IMR-90 (cell line): ENCODE measurements at places on chromosomes 6 and 20. TPM values are rescaled to one million over a fixed set of nuclear protein-coding genes. Genes with fewer than 3 reads are reported as not detected.
A peak's percentile ranks its signal among the peaks of the same experiment; 100 is the strongest.

SLC22A16 gene
- not detected in 2 replicates for total RNA-seq

POM121L2 gene
- total RNA-seq, result not detected in 2 replicates

SGK2 gene
- under 0.01 TPM in 1 of 2 replicates, not detected in the other for total RNA-seq

WFDC13 gene
- not detected in 2 replicates for total RNA-seq

LTB gene
- not detected in 2 replicates for total RNA-seq

SMPDL3A gene
- 9.7 and 9.9 TPM in 2 replicates for total RNA-seq

CENPQ gene
- 2.2 and 5.8 TPM in 2 replicates for total RNA-seq

GRCh38 chr20:43774754-43775153 is 48.0 kb upstream of the GTSF1L start:
- no peak for DNase-seq

DNA sequence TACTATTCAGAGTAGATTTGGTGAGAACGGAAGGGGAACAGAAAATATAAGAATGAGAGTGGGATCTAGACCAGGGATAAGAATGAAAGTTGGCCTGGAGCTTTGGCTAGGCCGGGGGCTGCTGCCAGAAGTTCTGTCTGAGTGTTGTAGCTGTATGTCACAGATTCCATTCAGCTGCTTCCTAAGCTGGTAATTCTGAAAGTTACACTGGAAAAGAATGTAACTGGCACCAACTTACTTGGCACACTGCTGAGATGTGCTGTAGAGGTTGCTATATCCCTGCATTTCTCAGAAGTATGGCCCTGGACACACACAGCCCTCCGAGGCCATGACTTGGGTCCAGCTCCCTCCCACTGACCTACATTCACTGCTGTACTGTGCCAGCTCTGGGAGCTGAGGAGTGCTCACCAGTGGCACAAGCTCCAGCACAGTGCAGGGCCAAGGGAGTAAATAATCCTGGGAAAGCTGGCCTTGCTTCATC is 25.8 kb upstream of the TMEM217 start:
- DNase-seq, result no peak

GRCh38 chr20:3093861-3094361 is 9.4 kb upstream of the AVP start:
- DNase-seq, result no peak

DNA sequence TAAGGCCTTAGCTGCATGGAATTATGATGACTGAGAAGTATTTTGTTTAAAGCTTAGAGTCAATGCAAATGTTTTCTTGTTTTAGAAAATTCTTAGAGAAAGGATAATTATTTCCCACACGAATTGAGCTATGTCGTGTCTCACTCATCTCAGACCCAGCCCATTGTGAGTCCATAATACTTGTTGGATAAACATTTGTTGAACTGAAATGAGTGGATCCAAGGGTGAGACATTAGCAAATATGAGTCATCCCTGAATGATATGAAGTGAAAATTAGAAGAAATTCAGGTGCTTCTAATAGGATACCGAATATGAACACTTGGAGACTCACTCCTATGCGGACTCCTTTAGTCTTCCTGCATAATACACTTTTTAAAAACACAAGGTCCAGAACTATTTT is 41.6 kb upstream of the ARMC2 start:
- DNase-seq, result peak; percentile 34

DNA sequence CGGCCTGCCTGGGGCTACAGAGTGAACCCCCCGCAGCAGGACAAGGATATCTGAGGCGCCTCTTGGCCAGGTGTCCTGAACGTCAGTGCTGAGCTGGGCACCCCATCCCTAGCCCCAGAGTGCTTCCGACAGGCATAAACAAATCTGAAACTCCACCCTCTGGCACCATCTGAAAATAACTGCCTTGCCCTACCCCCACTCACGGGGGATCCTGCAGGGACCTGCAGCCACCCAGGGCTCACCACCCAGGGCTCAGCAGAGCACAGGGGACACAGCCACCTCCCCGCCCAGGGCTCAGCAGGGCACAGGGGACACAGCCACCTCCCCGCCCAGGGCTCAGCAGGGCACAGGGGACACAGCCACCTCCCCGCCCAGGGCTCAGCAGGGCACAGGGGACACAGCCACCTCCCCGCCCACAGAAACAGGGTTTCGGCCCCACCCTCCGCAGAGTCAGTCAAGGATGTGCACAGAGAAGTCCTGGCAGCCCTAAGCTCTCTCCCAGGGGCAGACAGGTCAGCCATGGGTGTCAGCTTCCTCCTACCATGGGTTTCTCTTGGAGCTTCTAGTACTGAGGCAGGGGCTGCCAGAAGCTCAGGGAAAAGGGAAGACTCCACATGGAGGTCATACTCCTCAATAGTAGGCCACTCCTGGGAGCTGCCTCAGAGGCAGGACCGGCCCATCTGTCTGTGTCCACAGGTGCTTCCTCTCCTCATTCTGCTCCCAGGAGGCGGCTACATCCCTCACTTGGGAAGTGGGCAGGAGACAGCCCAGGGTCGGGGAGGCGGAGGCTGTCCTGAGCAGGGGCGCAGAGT is 4.6 kb downstream of the UCKL1 start:
- no peak for DNase-seq

GRCh38 chr20:16007962-16008361 is 565.3 kb downstream of the KIF16B start:
- DNase-seq, result no peak

DNA sequence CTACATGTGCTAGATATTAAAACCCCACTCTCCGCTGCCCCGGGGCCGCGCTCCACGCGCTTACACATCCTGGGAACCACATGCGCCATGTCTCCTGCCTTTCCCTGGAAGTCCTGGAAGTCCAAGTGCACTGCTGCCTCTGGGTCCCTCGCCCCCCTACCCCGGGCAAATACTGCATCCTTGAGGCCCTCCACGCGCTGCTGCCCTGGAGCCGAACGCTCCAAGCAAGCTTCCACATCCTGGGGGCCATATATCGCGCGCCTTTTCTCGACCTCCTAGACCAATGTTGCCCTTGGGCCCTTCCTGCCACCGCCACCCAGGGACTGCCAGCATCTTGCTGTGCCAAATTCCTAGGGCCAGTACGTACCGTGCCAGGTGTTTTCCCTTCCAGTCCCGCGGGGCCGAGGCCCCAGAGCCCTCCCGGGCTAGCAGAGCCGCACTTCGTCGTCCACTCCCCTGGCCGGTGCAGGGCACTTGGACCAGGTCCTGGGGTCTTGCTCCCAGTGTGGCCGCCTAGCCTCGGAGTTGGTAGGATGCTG is 779 bp upstream of the KCNG1 start:
- DNase-seq, result no peak

DNA sequence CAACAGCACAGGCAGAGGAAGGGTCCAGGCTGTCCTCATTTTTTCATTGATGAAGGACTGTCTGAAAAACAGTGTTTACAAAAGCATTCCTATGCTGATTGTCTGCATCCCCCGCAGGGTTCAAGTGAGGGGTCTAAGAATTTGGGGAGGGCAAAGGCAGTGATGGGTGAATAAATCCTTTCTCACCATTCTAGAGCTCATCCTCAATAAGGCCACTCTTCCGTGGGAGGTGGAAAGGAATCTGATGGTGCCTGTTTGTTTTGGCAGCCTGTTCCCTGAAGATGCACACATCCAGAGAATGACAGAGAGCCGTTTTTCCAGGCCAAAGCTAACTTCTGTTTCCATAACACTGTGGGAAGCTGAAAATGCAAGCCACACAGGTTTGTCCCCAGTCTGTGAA is 164.5 kb downstream of the MOXD1 start:
- DNase-seq, result peak; percentile 51
